ENCODE measurements at places on chromosomes 16 and 17. TPM values are rescaled to one million over a fixed set of nuclear protein-coding genes. Genes with fewer than 3 reads are reported as not detected.

TAC4 gene
- total RNA-seq: not detected

DNA sequence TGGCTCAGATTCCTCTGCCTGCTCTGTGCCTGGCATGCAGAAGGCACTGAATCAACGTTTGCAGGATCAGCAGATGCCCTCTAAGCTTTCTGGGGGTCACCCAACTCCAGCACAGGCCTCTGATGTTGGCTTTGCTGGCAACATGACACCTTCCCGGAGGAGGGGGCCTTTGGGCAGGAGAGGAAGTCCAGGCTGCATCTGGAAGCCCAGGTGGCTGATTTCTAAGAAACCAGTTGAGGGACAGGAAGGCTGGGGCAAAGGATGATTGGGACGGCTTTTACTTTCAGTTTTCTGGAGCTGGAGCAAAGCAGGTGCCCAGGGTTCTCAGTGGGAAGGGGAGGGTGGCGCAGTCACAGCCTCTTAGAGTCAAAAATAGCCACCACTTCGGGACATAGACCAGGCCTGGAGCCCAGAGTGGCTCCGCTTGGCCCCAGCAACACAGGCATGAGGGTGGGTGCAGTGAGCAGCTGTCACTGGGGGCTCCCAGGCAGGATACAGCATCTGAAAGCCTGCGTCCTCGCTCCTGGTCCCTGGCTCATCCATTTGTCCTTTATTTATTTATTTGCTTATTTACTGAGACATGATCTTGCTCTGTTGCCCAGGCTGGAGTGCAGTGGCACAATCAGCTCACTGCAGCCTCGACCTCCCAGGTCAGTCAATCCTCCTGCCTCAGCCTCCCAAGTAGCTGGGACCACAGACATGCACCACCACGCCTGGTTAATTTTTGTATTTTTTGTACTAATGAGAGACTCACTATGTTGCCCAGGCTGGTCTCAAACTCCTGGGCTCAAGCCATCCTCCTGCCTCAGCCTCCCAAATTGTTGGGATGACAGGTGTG lies 15.1 kb downstream of the SOCS1 start:
- H3K36me3 ChIP-seq: no peaks in the 10 kb centered on the region
- peaks cover 4% of the 10 kb centered on the region for H3K4me1 ChIP-seq
- no peak overlapping the region for H3K4me3 ChIP-seq
- DNase-seq: no peak
- H3K27me3 ChIP-seq: no peaks in the 10 kb centered on the region

DNA sequence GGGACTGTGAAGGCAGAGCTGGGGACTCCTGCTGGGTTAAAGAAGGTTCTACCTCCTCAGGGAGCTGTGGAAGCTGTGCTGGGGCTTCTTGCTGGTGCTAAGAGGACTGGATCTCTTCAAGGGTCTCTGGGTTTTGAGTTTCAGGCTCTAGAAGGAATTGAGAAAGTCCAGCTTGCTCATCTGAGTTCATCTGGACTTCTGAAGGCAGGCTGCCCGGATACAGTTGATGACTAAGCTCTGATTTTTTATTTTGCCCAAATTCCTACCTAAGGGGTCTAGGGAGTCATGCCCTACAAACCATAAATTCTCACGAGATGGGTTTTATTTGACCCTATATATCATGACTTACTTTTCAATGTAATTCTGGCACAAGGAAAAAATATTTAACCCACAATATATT lies 46.8 kb upstream of the TMEM97 start:
- no peak for DNase-seq
- H3K36me3 ChIP-seq: no peaks in the 10 kb centered on the region
- H3K4me1 ChIP-seq: no peaks in the 10 kb centered on the region
- H3K27me3 ChIP-seq: peaks cover 65% of the 10 kb centered on the region
- H3K27ac ChIP-seq: no peak overlapping the region

DNA sequence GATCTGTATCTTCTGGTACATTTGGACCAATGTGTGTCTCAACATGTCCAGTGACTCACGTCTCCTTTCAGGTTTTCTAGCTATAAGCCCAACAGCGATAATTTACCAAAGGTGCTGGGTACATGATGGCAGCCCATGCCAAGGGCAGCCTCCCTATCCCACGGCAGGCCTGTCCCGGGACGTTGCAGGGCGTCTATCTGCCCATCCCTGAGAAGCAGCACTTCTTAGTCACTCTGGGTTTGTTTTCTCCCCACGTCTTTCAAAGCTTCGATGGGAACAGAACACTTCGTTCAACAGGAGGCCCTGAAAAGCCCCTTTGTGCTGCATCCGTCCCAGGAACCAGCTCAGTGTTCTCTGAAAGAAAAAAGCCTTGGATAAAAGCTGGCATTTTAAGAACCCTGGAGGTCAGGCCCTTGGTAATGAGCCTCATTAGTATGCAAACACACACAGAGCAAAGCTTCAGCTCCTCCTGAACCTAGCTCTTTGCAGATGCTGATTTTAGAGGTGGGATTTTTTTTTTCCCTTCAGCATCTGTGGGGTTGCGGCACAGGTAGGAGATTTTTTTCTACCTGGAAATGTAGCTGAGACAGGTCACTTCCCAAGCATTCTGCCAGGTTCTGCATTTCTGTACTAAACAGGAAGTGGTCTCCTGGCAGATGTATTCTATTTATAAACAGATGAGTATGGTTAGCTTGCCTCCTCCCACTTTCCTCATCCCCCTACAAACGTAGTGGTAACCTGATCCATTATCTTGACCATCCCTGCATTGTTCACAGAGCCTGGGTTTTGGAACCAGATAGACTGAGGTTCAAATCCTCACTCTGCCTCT lies 17.5 kb upstream of the MT4 start:
- H3K36me3 ChIP-seq: no peaks in the 10 kb centered on the region
- H3K4me3 ChIP-seq: no peak overlapping the region
- H3K27ac ChIP-seq: no peak overlapping the region
- peaks cover 12% of the 10 kb centered on the region for H3K4me1 ChIP-seq
- no peak for DNase-seq
- peaks cover 9% of the 10 kb centered on the region for H3K27me3 ChIP-seq

- H3K27ac ChIP-seq: no peak overlapping the region
Observed at GRCh38 chr16:84196101-84196500, 5.1 kb downstream of the ADAD2 start.

UBE2G1 gene
- 66.5 TPM for total RNA-seq

DNA sequence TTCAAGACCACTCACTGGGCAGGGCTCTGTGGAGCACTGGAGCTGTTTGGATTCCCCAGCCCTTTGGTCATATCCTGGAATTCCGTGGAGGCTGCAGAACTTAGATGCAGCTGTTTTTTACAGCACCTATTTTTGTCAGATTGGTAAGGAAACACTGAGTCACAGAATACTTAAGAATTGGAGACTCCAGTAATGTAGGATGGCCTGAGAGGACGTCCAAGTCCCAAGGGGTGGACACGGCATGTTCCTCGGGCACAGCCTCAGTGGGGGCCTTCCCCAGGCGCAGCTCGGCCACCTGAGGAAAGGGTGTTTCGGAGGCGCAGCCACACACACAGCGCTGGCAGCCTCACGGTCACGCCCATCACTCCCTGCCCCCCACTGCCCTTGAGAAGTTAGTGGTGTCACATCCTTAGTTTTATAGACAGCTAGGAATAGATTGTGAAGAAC lies 14.8 kb downstream of the PLD6 start:
- H3K4me1 ChIP-seq: peaks cover 13% of the 10 kb centered on the region
- no peak for DNase-seq
- H3K27ac ChIP-seq: no peak overlapping the region

ZNF750 gene
- not detected for total RNA-seq
